ENCODE measurements at places on chromosomes 3 and 15.

DNA sequence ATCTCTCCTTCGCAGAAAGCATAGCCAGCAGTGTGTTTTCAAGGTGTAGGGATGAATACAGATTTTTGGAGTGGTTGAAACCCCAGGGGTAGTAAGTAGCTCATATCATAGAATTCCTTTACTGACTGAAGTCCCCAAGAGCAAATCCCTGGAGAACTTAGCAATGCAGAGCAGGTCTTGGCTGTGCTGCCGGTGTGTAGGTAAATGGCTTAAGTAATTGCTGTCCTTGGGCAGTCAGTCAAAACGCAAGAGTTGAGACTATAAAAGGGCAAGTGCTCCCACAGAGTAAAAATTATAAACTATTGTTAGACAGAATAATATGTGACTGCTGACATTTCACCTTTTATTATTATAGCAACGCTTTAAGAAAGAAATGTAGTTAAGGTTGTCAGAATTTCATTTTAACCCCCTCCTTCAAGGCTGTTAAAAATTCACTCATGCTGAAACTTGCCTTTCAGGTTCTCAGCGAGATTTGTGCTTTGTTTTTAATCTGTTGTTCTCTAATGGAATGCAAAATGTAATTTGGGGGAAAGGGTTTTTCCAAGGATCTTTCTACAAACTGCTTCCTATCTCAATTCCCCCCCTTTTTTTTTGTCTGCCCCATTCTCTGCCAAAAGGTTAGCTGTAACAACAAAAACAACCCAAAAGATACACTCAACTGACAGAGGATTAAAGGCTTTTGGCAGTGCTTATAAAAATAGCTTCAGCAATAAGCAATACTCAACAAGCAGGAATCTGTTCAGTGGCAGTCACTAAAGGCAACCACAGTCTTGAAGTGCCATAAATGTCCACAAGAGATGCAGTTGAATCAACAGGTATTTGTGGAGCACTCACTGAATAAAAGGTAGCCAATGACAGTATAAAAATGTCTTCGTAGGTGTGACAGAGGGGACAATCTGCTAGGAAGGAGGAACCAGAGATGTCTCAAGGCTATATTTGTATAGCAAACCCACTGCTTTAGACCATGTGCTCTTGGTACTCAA is 105.3 kb downstream of the THRB start:
- DNase-seq = peak; percentile 74

GRCh38 chr3:27521179-27521871 is 37.1 kb upstream of the SLC4A7 start:
- DNase-seq = peak; percentile 68

GRCh38 chr3:45204136-45204535 is 22.0 kb downstream of the TMEM158 start:
- peak; percentile 54 for DNase-seq

DNA sequence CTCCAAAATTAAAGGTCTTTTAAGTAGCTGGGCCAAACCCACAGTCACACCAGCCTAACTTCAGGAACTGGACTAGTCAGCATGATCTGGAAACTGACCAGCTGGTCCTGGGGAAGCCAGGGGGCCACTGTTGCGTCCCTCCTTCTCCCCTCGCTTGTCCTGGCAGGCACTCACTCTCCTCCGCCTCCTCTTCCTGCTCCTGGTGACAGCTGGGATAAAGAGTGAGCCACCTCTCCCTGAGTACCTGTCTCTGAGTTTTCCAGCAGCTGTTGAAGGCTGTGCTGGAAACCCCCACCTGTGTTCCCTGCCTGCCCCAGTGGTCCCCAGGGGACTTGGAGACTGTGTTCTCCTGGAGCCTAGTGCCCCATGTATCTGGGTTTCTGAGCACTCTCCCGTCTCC is 56.0 kb downstream of the FGD5 start:
- DNase-seq = no peak

- no peak for DNase-seq
These were observed 23.4 kb downstream of the PXK start for GRCh38 chr3:58356054-58356453.

DNA sequence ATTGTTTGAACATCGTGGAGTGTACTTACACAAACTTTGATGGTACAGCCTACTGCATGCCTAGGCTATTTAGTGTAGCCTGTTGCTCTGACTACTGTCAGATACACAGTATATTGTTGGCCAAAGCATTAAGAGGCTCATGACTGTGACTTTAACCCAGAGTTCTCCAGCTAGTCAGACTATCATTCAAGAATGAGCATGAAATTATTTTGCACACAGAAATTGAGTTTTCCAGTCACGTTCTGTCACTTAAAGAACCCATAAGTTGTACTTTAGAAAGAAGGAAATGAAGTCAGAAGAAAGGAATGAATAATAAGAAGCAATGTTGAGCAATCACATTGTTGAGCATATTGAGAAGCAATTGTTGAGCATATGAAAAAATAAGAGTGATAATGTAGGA is 37.6 kb upstream of the SLC22A13 start:
- no peak for DNase-seq

DNA sequence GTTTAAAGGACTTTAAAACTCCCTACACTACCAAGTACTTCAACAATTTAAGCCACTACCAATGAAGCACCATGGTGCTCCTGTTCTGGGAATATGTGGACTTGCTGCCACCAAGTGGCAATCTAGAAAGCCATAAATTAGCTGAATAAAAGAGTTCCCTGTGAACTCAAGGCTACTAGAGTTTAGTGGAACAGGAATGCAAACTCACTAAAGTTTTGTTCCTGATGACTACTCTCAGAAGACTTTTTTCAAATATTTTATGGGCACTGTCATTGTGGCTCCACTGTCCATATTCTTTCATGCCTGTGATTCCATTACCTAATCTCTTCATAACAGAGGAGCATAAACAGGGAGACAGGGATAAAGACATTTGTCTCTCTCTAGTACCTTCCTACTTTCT is 63.9 kb downstream of the TMCC1 start:
- DNase-seq = no peak

DNA sequence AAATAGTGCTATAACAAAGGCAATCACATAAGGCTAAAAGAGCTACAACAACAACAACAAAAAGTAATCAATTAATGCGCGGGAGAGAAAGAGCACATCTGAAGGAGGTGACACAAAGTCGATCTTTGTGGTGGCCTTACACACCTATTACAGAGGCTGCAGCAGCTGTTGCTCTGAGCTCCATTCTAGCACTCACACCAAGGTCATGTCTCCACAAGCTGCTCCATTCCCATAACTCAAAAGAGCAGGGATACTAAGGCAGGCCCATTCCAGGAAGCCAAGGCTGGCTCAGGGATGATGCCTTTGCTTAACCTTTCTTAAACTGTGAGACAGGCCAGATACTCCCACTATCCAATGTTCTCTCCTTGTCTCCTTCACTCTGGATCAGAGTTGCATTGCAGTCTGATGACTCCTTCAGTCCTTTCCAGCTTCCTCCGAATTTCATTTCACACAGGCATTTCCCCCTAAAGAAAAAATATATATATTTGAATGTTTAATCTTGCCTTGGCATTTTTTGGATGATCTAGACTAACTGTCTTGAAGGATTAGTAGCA is 52.7 kb downstream of the SNTN start:
- DNase-seq = peak; percentile 13

- no peak for DNase-seq
These were observed 13.1 kb downstream of the MRPL47 start for GRCh38 chr3:179591313-179591712.

GRCh38 chr15:41691471-41691870 is 31.3 kb downstream of the MGA start:
- DNase-seq = no peak

GRCh38 chr3:87006844-87007439 is 16.0 kb upstream of the VGLL3 start:
- DNase-seq = no peak

GRCh38 chr15:28112101-28112760 is 13.1 kb upstream of the OCA2 start:
- no peak for DNase-seq

DNA sequence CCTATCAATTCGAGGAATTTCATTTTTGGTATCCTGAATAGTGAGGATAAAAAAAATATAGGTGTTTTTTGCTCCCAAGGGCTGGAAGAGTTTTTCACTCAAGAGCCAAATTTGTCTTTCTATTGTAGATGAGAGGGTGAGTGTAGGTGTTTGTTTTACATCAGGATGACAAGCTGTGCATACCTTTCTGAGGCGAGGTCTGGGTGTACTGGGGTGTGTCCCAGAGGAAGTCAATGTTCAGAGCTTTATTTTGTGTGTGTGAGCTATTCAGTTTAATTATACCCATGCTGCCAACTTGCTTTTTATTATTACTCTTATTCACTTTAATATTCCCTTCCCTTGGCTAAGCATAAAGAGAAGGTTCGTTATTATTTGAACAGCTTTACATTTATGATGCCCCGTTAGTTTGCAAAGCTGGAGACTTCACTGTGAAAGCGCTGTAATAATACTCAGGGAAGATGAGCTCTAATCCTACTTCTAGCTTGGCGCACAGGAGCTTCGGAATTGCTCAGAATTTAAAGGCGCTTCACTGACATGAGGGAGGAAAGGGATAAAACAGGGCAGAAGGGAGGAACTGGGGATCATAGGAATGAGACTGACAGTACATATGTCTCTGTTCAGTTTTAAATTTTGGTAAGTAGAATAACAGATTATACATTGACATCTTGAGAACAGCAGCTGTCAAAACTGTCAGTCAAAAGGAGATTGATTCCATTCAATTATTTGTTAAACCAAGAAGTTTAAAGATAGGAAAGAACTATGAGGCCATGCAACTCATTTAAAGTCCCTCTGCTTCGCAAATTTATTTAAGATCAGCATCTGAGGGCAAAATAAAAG is 117.7 kb upstream of the TP63 start:
- DNase-seq = no peak

DNA sequence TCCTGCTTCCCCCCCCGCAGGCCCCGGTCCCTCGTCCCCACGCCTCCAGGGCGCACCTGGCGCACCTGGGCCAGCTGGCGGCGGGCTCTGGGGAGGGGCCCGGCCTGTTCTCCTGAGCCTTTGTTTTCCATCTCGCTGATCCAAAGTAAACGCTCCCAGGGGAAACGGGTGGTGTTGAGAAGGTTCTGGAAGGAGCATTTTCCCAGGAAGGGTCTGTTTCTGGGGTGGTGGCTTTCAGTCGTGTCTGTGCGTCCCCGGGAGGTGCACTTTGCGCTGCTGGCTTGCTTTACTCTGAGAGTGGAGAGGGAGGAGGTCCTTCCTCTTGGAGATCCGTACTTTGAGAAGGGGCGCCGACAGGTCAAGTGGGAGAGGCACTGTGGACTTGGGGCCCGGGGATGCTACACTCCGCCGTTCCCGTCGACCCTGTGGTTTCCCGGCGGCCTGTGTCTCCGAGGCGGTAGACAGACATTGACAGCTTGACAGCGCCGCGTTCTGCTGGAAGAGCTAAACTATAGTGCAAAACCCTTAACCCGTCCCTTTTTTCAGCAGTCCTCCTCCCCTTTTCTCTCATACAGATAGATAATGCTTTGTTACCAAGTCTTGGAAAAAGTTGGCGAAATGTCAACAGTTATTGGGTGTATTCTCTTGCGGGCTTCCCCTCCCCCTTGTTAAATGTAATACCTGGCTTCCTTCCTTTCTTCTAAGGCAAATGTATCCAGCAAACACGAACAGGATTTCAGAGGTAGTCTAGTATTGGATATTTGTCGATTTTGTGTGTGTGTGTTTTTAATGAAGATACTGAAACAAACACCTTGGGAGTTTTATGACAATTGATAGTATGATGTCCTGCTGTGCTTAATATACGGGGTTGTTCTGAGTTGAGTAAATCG is 6.5 kb downstream of the TPM1 start:
- DNase-seq = peak; percentile 75

DNA sequence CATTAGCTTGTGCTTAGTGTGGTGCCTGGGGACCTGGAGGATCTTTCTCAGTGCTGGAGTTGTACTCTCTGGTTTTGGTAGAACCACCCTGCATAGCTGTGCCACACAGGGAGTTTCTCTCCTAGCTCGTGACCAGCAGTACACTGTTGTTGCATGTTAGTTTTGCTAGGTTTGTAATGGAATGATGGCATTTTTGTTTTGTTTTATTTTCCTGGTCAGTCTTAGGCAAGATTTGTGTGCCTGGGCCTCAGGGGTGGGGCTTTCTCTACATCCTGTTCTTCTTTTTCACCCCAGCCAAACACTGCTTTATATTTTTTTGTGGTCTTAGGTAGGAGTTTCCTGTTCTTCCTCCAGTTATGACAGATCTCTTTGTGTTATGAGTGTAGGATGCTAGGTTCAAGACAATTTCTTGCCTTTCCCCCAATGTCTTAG is 534.5 kb upstream of the KCNMB2 start:
- DNase-seq = peak; percentile 14
